Hepatocyte (in vitro differentiated cells): ENCODE measurements at places on chromosomes 4 and X. TPM values are rescaled to one million over a fixed set of nuclear protein-coding genes. Genes with fewer than 3 reads are reported as not detected.

RTL5 gene
- polyA plus RNA-seq: 1.5 and 2.6 TPM in 2 replicates

SAGE1 gene
- not detected in 2 replicates for polyA plus RNA-seq

GAB3 gene
- polyA plus RNA-seq: 0.21 and 0.50 TPM in 2 replicates

TLR10 gene
- polyA plus RNA-seq: not detected in 2 replicates

TLR1 gene
- polyA plus RNA-seq: 0.36 and 1.0 TPM in 2 replicates

SLC10A6 gene
- not detected in 2 replicates for polyA plus RNA-seq

VCX2 gene
- polyA plus RNA-seq: not detected in 2 replicates

HSFX2 gene
- 0.53 and 1.1 TPM in 2 replicates for polyA plus RNA-seq

NXF3 gene
- polyA plus RNA-seq: 1.9 TPM in 1 of 2 replicates, not detected in the other

SSX7 gene
- polyA plus RNA-seq: not detected in 2 replicates

TMEM35A gene
- 2.5 and 2.9 TPM in 2 replicates for polyA plus RNA-seq

TASL gene
- polyA plus RNA-seq: not detected in 2 replicates

BCORL1 gene
- polyA plus RNA-seq: 8.0 and 9.2 TPM in 2 replicates

PPP1R2C gene
- not detected in 2 replicates for polyA plus RNA-seq

OTC gene
- polyA plus RNA-seq: 10.1 and 16.2 TPM in 2 replicates

CBR4 gene
- 18.5 and 21.2 TPM in 2 replicates for polyA plus RNA-seq

COX7B2 gene
- polyA plus RNA-seq: not detected in 2 replicates

LIMCH1 gene
- 10.6 and 15.5 TPM in 2 replicates for polyA plus RNA-seq

OPHN1 gene
- polyA plus RNA-seq: 4.5 and 4.8 TPM in 2 replicates

RBM46 gene
- not detected in 2 replicates for polyA plus RNA-seq

P2RY4 gene
- polyA plus RNA-seq: 2.0 TPM in 2 replicates

AWAT2 gene
- not detected in 2 replicates for polyA plus RNA-seq

IDUA gene
- 82.6 and 103 TPM in 2 replicates for polyA plus RNA-seq

MSX1 gene
- polyA plus RNA-seq: 22.9 and 30.4 TPM in 2 replicates

UBE2K gene
- 98.9 and 112 TPM in 2 replicates for polyA plus RNA-seq

EDA gene
- 4.7 and 8.2 TPM in 2 replicates for polyA plus RNA-seq

DNASE1L1 gene
- polyA plus RNA-seq: 22.3 and 22.6 TPM in 2 replicates

HELT gene
- polyA plus RNA-seq: not detected in 2 replicates

PRDM5 gene
- 3.8 and 4.2 TPM in 2 replicates for polyA plus RNA-seq

CHST7 gene
- polyA plus RNA-seq: 2.3 and 7.8 TPM in 2 replicates

ANXA10 gene
- polyA plus RNA-seq: 14.7 and 18.5 TPM in 2 replicates

SLC38A5 gene
- 14.5 and 23.4 TPM in 2 replicates for polyA plus RNA-seq

SRPK3 gene
- 0.32 and 0.89 TPM in 2 replicates for polyA plus RNA-seq

TEC gene
- 1.3 and 2.1 TPM in 2 replicates for polyA plus RNA-seq

NPY1R gene
- polyA plus RNA-seq: 1.1 and 2.9 TPM in 2 replicates

GNRHR gene
- polyA plus RNA-seq: not detected in 2 replicates

EDNRA gene
- polyA plus RNA-seq: 12.8 and 19.0 TPM in 2 replicates

GYPE gene
- polyA plus RNA-seq: not detected in 2 replicates

NSG1 gene
- 70.1 and 77.5 TPM in 2 replicates for polyA plus RNA-seq

AR gene
- polyA plus RNA-seq: 0.99 and 1.3 TPM in 2 replicates

SPANXA2 gene
- polyA plus RNA-seq: not detected in 2 replicates

KLB gene
- 7.5 and 11.5 TPM in 2 replicates for polyA plus RNA-seq

GAB1 gene
- polyA plus RNA-seq: 6.0 and 10.9 TPM in 2 replicates

TBC1D19 gene
- polyA plus RNA-seq: 7.9 and 11.0 TPM in 2 replicates

FAM50A gene
- 147 and 178 TPM in 2 replicates for polyA plus RNA-seq

DIAPH2 gene
- 14.8 and 16.8 TPM in 2 replicates for polyA plus RNA-seq

EPGN gene
- 0.24 and 2.2 TPM in 2 replicates for polyA plus RNA-seq

JCHAIN gene
- not detected in 2 replicates for polyA plus RNA-seq

PDE5A gene
- polyA plus RNA-seq: 7.7 and 9.7 TPM in 2 replicates

CT83 gene
- polyA plus RNA-seq: not detected in 2 replicates

RASSF6 gene
- polyA plus RNA-seq: 2.1 and 3.0 TPM in 2 replicates

ANXA3 gene
- 198 and 201 TPM in 2 replicates for polyA plus RNA-seq

PNMA6A gene
- polyA plus RNA-seq: 11.8 and 12.4 TPM in 2 replicates

MSL3 gene
- polyA plus RNA-seq: 13.3 and 19.7 TPM in 2 replicates

GPR78 gene
- polyA plus RNA-seq: 0.28 and 0.57 TPM in 2 replicates

REELD1 gene
- polyA plus RNA-seq: 0.44 TPM in 1 of 2 replicates, not detected in the other
